ENCODE measurements at places on chromosomes 1 and 21.
A peak's percentile ranks its signal among the peaks of the same experiment; 100 is the strongest.

GRCh38 chr1:150162862-150163706, 13.4 kb downstream of the PLEKHO1 start:
- peak; percentile 88 for DNase-seq

- no peak for DNase-seq
Observed at GRCh38 chr1:50548243-50548642, 125.0 kb upstream of the DMRTA2 start.

DNA sequence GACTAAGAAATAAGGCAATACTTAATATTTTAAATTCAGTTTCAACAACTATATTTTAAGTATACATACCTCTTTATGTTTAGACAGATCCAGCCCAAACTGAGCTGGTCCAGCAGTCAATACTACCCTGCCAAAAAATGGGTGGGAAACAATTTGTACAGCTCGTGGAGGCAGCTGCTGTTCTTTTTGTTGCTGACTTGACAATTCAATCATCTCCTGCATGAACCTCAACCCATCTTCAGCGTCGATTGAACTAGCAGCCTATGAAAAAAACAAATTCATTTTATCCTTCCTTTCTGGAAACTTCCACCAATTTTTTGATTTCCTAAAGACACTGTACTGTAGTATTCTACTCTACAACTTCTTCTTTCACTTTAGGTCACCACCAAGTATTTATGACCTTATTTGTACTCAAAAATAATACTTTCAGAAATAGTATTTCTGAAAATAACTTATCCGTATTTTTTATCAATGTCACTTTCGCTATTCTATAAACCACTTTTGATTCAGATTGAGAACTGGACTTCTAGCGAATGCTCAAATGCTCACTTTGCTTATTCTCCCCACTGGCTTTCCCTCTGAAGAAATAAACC, 46.5 kb downstream of the EDEM3 start:
- no peak for DNase-seq

GRCh38 chr1:51901151-51901550, 22.6 kb upstream of the NRDC start:
- DNase-seq = no peak

- peak; percentile 7 for DNase-seq
Observed at GRCh38 chr1:182608236-182608635, 4.0 kb upstream of the RGS16 start.

DNA sequence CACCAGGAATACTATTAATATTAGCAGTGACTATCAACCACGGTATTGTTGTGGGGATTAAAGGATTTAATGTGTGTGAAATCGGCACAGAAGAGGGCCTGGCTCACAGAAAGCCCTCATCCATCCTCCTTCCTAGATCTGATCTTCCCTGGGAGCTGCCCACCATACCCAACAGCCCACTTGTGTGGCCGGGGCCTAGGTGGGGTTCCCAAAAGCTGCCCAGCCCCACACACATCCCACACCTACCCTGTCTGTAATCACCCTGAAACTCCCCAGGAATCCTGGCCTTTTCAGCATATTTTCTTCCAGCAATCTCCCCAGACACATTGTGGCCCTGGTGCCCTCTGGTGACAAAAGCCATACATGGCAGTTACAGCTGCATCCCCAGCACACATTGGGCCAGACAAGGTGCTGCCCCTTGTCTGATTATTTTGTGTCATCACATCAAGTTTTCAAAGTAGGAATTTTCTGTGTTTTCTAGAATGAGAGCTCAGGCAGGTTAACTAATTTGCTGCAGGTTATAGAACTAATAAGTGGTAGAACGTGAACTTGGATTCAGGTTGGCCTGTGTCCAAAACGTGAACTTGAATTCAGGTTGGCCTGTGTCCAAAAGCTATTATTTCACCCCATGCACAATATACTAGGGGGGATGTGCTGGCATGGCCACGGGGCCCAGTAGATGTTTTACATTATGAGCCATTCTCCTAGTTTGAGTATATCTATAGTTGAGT, 5.3 kb upstream of the SLC6A9 start:
- DNase-seq = peak; percentile 69

GRCh38 chr1:113732802-113733201, 26.5 kb downstream of the PHTF1 start:
- no peak for DNase-seq

- no peak for DNase-seq
Observed at GRCh38 chr1:51719146-51719545, 102.3 kb downstream of the OSBPL9 start.

GRCh38 chr1:248851390-248851789, 7.5 kb downstream of the ZNF692 start:
- no peak for DNase-seq

DNA sequence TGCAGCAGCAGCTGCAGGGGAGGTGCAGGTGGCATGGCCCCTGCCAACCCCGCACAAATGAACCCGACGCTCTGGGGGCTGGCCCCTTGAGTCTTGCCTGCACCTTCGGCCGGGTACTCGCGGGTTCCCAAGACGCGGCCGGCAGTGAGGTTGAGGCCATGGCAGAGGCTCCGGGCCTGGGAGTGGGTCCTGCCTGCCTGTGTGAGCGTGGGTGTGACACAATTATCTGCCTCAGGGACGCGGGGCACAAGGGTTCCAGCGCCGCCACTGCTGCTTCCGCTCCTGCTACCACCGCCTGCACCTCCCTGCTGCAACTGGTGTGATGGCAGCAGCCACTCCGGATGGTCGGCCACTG, 20.9 kb upstream of the TGFB2 start:
- no peak for DNase-seq

GRCh38 chr21:17295997-17296396, 216.8 kb upstream of the CXADR start:
- no peak for DNase-seq

DNA sequence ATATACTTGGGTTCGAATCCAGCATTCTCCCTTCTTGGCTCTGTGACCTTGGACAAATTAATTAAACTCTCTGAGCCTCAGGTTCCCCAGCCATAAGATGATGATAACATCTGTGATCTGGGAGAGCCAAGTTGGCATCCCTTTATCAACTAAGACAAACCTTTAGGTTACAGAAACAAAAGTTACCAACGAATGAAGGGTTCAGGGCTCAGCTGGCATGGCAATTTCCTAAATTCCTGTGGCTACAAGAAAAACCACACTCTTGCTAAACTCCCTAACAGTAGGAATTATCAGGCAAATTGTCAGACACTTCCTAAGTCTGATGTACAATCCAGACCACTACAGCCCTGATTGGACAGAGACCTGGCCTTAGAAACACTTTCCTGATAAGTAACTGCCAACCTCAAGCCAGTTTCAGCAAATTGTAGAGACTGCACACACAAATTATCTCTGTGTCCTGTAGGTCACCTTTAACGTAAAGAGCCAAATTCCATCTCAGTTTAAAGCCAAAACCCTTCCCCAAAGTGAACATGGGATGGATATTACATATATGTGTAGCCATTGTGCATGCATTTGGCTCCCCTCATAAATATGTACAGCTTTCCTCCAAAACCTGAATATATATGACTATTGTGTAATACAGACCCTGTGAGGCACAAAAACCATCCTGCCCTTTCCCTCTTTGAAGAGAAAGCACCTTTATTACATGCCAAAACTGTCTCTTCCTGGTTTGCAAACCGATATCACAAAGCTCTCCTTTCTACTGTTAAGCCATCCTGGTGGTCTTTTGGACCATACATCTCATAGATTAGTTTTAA, 39.5 kb upstream of the EDARADD start:
- no peak for DNase-seq

DNA sequence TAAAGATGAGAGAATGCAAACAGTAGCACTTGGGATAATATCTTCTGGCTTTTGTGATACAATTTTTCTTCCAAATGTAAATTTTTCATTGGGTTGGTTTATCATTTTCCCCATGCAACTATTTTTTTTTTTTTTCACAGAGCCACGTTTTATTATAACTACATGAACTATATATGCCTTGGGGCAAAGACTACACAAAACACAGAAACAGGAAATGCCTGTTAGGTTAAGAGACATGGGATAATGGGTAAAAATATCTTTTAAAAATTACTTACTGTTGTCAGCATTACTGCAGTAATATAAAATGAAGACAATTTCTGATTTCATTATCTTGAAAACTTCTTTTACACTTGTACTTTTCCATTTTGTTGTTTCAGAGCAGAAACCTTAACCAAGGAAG, 74.6 kb downstream of the DISP1 start:
- no peak for DNase-seq

- no peak for DNase-seq
Observed at GRCh38 chr1:233033361-233033760, 83.0 kb downstream of the NTPCR start.

GRCh38 chr1:39321979-39322378, 117.5 kb downstream of the MACF1 start:
- DNase-seq = no peak

- DNase-seq = no peak
Observed at GRCh38 chr1:185483664-185484450, 166.8 kb upstream of the IVNS1ABP start.

DNA sequence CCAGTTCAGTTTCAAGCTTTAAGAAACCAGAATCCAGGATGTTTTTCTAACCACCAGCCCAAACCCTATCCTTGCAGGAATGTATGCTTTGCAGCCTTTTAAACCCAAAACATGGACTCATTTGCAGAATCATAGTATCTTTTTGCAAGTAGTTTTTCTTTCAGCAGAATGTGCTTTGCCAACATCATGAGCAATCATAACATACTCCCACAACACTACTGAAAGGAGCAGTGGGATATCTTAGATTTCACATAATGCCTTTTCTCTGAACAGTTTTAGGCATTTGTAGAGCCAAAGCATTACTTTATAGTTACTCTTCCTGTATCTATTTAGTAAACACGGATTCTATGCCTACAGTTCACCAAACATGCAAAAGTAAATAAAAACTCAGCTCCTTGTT, 10.0 kb upstream of the SH2D2A start:
- DNase-seq = no peak

GRCh38 chr1:177589166-177589565, 380.7 kb downstream of the SEC16B start:
- no peak for DNase-seq

DNA sequence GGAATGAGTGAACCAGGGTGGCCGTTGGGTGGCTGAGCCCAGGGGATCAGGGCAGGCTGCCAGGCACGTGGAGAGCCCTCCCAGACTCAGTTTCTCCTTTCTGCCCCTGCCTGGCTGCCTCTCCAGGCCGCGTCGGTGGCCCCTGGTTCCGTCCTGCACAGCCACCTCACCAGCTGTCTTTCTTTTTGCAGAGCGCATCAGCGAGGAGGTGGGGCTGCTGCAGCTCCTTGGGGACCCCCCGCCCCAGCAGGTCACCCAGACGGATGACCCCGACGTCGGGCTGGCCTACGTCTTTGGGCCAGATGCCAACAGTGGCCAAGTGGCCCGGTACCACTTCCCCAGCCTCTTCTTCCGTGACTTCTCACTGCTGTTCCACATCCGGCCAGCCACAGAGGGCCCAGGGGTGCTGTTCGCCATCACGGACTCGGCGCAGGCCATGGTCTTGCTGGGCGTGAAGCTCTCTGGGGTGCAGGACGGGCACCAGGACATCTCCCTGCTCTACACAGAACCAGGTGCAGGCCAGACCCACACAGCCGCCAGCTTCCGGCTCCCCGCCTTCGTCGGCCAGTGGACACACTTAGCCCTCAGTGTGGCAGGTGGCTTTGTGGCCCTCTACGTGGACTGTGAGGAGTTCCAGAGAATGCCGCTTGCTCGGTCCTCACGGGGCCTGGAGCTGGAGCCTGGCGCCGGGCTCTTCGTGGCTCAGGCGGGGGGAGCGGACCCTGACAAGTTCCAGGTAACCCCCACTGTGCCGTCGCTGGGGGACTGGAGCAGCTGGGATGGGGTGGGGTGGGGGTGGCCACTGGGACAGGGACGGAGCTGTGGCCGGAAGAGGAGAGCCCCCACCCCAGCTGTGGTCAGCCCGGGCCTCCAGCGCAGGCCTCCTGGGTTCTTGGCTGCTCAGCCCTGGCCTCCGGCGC, 63.3 kb downstream of the COL18A1 start:
- DNase-seq = no peak

DNA sequence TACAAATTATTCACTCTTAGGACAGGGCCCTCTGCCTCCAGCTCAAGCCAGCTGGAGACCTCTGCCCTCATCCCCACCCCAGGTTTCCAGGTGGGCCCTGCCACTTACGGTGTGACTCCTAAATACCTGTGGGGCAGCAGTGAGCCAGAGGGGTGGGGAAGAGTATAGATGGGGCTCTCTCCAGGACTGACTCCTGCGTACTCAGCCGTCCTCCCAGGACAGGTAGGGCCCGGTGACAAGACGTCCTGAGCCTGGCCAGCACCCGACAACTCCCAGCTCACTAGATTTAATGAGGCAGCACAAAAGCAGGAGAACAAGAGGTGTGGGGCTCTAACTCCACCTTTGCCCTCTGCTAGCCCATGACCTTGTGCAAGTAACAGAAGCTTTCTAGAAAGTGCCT, 16.8 kb downstream of the GNG12 start:
- no peak for DNase-seq

DNA sequence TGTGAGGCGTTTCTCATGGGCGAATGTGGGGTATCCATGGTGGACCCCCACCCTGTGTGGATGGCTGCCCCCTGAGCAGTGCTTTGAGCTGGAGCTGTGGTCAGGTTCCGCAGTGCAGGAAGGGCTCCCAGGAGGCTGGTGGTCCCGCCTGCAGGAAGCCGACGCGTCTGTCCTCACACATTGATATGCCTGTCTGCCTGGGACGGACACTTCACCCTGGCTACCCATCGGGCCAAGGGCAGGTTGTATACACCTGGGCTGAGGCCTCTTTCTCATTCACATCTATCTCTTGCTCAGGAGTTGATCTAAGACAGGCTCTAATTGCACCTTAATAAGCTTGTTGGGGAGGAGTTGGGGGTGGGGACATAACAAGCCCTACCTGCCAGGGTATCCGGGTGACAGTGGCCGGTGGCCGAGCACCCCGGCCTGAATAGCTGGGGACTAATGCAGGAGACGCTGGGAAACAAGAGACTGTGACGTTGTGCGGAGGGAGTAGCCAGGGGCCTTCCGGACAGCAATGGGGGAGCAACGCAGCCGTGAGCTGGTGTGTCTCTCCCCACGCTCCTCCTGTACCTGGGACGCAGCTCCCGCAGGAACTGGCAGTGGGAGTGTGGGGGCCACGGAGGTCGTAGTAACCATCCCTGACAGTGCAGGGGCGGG, 21.7 kb downstream of the PDXK start:
- peak; percentile 65 for DNase-seq

DNA sequence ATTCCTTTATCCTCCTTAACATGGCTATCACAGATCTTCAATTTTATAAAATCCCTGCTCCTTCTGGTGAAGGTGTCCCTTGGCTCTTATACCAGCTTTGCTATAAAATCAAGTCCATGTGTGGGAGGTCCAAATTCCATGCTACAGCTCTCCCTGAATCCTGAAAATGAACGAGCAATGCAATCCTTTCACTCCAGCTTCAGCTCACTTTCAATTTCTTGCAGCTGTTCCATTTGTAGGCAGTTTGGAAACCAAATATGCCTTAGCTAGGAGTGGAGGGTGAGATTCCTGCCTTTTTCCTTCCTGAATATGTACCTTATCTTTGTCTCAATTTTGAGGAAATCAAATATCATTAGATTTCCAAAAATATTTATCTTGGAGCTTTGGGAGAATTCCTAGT, 402.6 kb downstream of the TTLL7 start:
- no peak for DNase-seq
